ENCODE measurements at places on chromosomes 4 and X.

GRCh38 chr4:166312166-166312565, 439.1 kb downstream of the TLL1 start:
- no peak for DNase-seq

GRCh38 chr4:5990446-5991160, 27.6 kb downstream of the C4orf50 start:
- no peak for DNase-seq

GRCh38 chr4:8128100-8128856, 30.3 kb downstream of the ABLIM2 start:
- no peak for DNase-seq

DNA sequence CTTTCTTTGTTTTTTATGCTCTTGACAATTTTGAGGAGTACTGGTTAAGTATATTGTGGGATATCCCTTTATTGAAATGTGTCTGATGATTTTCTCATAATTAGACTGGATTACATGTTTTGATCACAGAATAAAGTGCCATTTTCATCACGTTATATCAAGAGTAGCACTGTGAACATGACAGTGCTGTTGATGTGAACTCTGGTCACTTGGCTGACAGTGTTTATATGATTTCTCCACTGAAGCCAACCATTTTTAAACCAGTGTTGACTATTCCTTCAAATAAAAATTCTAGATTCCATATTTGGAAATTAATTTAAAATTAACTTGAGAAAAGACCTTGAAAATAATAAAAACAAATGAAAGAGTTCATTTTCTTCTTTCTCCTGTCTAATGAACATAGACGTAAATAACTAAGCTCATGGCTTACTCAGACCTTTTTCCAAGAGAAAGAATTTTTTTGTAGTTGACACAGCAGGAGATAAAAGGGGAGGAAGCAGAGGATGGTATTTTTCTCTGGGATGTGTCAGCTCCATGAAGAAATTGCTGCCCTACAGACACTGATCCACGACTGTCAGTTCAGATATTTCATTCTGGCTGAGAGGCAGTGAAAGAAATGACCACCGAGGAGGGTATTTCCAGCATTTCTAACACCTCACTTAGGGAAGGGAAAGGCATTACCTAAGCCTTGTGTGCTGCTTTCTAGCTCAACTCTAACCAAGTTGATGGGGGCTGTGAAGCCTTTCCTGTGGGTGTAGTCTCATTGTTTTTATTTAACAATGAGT, 150.9 kb upstream of the ANK2 start:
- peak; percentile 35 for DNase-seq

- no peak for DNase-seq
These were observed 83.8 kb downstream of the SMARCA5 start for GRCh38 chr4:143597276-143597675.
